Naive thymus-derived CD4-positive, alpha-beta T cell (primary cell): ENCODE measurements at places on chromosomes 12 and 14. TPM values are rescaled to one million over a fixed set of nuclear protein-coding genes. Genes with fewer than 3 reads are reported as not detected.

Gene VPS29
- total RNA-seq: 94.2 TPM

DNA sequence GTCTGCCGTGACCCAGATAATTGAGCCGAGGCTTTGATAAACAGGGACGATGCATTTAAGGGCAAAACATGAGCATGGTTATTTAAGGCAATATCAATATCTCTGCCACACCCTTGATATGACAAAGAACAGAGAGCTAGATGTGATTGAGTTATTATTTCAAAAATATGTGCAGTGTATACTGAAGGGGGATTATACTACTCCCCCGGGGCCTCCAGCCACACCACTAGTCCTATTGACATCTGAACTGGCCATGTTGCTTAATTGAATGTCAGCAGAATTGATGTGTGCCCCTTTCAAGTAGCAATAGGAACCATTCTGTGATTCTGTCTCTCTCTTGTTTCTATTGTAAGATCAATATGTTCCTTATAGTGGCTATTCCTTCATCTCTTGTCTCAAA, 794.8 kb upstream of the SEL1L start:
- no peak for DNase-seq

GRCh38 chr12:27973487-27973890, 956 bp upstream of the PTHLH start:
- DNase-seq: no peak

DNA sequence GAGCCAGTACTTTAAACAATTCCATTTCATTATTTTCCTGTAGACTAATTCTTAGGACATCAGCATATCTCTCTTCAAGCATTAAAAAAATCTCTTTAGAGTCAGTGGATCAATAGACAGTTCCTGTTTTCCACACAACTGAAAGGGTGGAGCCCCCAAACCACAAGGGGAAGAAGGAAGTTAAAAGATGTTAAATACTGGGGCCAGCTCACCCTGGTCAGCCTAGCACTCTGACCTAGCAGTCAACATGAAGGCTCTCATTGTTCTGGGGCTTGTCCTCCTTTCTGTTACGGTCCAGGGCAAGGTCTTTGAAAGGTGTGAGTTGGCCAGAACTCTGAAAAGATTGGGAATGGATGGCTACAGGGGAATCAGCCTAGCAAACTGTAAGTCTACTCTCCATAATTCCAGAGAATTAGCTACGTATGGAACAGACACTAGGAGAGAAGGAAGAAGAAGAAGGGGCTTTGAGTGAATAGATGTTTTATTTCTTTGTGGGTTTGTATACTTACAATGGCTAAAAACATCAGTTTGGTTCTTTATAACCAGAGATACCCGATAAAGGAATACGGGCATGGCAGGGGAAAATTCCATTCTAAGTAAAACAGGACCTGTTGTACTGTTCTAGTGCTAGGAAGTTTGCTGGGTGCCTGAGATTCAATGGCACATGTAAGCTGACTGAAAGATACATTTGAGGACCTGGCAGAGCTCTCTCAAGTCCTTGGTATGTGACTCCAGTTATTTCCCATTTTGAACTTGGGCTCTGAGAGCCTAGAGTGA, at the start of gene LYZ:
LYZ (plus strand) TSS at position 220 of the 777 bp plus-strand sequence; CDS start at position 248, 28 bp downstream.
- no peak for DNase-seq

DNA sequence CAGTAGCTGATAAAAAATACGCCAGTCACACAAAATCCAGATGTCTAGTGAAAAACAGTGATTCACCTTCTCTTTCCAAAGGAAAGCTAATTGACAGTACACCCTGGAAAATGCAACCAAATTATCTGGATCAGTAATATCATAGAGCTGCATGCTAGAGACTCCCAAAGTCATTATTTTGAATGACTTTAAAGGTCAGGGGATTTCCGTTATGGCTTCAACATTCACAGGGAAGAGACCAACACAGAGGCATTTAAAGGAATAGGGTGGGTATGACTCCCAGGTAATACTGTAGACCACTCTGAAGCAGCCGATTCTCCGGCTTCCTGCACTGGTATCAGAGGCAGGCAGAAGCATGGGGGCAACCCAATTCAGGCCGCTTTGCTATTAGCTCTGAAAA, 190.4 kb downstream of the STXBP6 start:
- no peak for DNase-seq

DNA sequence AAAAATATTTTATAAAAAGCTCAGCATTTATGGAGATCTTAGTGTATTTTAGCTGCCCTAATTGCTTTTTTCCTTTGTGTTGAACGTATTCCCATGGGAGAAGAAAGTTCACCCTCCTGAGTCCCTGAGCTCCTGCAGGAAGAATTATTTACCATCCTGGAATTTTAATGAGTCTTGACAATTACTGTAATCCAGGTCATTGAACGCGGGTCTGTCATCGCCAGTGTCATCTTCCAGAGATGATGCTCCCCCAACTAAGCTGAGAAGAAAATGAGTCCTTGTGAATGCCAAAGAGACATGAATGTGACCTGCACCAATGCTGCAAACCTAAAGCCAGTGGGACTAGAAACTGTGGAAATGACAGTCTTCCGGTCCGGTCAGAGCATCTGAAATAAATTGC, 129.5 kb downstream of the FBXL14 start:
- DNase-seq: no peak

GRCh38 chr12:56007564-56008559, 10.8 kb downstream of the SUOX start:
- peak; percentile 55 for DNase-seq
